Fibroblast of upper back skin (primary cell): ENCODE measurements at places on chromosomes 1 and 21.

DNA sequence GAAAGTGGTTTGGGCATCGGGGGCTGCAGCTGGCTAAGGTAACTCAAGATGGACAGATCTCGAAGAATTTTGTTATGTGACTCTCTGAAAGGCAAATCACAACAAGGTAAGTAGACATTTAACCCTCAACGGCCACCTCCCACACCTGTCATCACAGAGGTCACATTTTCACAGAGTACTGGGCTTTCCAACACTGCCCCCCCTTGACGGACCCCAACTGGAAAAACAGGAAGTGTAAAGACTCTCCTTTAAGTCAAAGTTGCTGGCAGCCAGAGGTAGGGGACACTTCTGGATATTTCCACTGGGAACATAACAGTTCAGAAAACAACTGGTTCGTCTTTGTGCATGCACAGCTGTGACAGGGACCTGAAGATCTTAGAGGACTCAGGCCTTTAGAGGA is 22.3 kb downstream of the NOL9 start:
- no peak for DNase-seq

GRCh38 chr1:226520640-226521355 is 27.8 kb upstream of the STUM start:
- DNase-seq: no peak

- DNase-seq: peak; percentile 34
These were observed 477.1 kb upstream of the NR5A2 start for GRCh38 chr1:199550199-199551065.

DNA sequence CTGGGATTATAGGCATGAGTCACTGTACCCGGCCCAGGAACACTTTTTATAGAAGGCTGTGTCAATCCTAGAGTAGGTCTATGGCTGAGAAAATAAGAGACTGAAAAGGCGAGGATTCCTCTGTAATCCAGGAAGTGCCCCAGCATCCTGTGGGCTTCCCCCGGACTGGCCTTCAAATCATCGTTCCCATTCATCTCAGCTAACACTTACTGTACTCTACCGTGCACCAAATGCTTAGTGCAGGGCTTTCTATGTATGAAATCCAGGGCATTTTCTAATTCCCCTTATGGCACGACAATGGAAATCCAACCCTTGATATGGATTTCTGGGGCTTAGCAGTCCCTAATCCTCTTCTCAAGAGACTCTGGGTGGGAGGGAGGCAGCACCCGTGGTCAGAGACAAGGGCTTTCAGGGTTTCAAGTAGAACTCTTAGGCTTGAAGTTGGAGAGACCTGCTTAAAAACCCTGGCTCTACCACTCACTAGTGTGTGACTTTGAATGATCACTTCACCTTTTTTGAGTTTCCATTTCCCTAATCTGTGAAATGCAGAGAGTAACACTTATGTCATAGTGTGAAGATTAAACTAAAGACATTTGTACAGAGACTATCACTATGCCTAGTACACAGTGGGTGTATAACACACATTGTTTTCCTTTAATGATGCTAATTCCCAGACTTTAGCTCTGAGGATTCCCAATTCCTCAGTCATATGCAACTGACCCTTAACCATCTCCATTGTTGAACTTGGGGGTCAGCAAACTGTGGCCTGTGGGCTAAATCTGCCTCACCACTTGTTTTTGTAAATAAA is 20.3 kb downstream of the MECR start:
- no peak for DNase-seq

DNA sequence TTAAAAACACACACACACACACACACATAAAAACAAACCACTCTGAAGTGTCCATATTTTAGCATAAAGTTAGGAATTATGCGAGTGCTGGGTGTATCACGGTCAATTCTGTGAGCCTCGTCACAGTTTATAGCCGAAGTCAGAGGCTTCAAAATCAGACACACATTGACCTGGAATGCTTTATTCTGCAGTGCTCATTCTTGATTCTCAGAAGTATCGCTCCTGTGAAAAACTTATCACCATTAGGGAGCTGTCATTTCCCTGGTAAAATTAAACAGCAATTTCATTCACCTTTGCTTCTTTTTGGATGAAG is 8.7 kb upstream of the IRF2BP2 start:
- DNase-seq: no peak

DNA sequence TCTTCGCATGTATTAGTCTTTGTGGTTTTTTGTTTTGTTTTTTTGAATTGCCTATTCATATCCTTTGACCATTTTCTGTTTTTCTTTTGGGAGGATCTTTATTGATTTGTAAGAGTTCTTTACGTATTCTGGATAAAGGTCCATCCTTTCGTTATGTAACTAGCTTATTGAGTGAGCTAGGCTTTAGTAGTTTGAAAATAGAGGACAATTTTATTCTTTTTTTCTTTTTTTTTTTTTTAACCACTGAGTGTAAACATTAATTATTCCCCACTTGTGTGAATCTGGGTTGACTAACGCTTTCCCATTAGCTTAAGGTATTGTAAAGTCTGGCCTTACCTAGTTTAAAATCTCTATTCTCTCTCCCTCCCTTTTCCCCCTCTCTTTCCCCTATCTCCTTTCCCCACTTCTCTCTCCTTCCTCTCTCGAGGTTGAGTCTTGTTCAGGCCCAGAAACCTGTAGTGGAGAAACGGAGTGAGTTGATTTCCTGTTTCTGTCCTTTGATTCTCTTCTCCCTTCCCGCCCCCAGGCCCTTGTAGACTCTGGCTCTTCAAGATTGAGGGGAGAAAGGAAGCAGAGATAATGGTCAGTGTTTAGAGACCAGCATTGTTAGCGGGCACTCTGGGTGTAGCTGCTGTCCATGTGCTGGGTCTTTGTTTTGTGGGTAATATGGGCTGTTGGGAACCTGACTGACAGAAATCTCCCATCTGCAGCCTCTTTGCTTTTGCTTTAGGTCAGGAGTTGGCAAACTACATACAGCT is 1.5 kb downstream of the MORC3 start:
- DNase-seq: peak; percentile 12

DNA sequence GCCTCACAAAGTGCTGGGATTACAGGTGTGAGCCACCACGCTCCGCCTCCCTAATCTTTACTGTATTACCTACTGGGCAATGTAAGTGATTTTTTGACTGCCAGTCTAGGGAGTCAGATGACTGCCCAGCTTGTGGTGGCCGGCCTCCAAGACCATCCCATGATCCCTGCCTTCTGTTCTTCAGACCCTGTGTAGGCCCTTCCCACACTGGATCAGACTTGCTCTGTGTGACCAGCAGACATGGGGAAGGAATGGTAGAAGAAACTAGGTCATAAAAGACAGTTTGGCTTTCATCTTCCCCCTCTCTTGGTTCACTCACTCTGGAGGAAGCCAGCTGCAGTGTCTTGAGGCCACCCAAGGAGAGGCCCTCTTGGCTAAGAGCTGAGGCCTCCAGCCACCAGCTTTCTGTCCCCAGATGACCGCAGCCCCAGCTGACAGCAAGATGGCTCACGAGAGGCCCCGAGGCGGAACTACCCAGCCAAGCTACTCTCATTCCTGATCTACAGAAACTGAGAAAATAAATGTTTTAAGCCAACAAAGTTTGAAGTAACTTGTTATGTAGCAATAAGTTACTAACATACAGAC is 14.5 kb upstream of the CBR3 start:
- DNase-seq: peak; percentile 7

GRCh38 chr21:43880111-43880985 is 15.3 kb downstream of the AGPAT3 start:
- no peak for DNase-seq

GRCh38 chr1:185033686-185034085 is 11.7 kb upstream of the RNF2 start:
- DNase-seq: no peak

GRCh38 chr1:231541842-231542241 is 13.4 kb downstream of the TSNAX start:
- no peak for DNase-seq

GRCh38 chr1:193581341-193581740 is 394.9 kb upstream of the B3GALT2 start:
- no peak for DNase-seq

GRCh38 chr1:230210981-230211336 is 143.9 kb downstream of the GALNT2 start:
- DNase-seq: no peak

DNA sequence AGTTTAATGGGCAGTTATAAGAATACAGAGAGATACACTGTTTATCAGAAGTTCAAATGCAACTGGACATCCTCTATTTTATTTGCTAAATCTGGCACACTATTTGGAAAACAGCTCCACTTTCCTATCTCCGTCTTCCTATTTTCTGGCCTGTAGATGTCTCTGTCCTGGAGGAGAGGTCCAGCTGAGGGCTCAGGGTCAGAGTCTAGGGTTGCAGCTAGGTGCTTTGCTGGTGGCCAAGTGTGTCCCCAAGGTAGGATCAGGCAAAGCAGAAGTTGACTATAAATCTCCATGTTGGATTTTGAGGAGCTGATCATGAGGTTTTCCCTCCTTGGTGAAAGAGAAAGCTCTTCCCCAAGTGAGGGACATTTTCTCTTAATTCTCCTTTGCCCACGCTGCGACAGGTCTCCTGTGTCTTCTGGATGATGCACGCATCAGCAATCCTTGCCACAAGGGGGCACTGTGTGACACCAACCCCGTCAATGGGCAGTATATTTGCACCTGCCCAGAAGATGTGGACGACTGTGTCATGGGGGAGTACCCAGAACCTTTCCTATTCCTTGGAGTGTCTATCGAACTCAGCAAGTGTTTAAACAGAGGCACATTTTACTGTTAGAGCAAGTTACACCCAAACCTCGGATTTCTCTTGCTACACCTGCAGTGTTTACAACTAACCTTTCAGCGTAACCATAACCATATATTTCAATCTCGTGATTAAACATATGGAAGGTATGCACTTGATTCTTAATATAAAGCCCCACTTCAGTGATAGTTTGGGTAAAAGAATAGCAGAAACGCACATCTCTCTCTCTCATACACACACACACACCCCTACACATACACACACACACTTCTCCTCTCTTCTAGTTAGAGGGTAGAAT is 10.2 kb downstream of the ADAM30 start:
- DNase-seq: peak; percentile 46

DNA sequence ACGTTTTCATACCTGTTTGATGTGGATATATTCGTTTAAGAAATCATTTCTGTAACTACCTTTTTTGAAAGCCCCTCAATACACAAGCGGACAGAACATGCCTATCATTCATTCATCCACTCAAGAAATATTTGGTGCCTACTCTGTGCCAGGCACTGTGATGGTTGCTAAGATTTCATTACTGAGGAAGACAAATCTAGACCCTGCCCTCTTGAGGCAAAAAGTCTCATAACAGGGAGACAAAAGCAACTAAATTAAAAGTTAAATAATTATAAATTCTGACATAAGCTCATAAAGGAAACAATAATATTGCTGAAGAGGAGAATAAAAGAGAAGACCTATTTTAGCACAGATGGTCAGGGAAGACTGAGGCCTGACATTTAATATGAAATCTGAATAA is 203.5 kb upstream of the ZNHIT6 start:
- DNase-seq: no peak

- DNase-seq: peak; percentile 7
These were observed 57.4 kb downstream of the ARID4B start for GRCh38 chr1:235270625-235271024.

- no peak for DNase-seq
These were observed 22.9 kb upstream of the LAMC1 start for GRCh38 chr1:183000167-183000962.

GRCh38 chr1:55081905-55082296 is 42.6 kb downstream of the PCSK9 start:
- no peak for DNase-seq

- DNase-seq: no peak
These were observed 31.4 kb downstream of the CNN3 start for GRCh38 chr1:94895518-94895917.

GRCh38 chr21:26840201-26840600 is 5.0 kb downstream of the ADAMTS1 start:
- no peak for DNase-seq

DNA sequence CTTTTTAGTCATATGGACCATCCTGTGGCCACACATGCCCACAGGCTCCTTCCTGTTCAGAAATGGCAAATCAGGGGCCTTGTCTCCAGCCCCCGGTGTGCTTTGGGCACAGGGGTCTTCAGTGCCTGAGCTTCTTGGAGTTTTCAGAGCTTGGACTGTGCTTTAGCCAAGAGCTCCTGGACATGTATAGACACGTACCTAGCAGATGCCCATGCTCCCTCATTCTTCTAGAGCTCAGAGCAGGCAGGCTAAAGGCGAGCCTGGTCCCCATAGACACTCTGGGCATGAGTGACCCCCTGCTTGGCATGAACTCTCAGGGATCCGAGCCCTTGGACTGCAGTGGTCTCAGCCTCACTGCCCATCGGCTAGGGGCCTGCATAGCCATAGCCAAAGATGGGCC is 106.8 kb downstream of the EPHB2 start:
- no peak for DNase-seq

DNA sequence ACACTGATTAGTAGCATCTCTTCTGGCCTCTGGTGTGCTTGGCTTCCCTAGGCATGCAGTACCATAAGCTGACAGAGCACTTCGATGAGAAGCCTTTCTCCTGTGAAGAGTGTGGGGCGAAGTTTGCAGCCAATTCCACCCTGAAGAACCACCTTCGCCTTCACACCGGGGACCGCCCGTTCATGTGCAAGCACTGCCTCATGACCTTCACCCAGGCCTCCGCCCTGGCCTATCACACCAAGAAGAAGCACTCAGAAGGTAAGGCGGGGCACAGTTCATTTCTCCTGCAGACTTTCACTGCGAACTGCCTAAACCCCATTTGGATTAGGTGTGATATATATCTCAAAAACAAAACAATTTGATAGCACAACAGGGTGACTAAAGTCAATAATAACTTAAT is 50.4 kb upstream of the EPHA8 start:
- DNase-seq: no peak

DNA sequence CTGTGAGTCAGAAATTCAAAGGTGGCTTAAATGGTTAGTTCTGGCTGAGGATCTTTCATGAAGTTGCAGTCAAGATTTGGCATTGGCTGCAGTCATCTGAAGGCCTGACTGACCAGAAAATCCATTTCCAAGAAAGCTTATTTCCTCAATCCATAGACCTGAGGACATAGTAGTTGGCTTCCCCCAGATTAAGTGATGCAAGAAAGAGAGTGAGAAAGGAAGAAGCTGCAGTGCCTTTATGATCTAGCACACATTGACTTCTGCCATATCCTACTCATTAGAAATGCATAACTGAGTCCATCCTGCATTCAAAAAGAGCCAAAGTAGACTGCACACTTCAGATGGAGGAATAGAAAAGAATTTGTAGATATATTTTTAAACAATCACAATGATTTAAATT is 222.6 kb downstream of the COL24A1 start:
- peak; percentile 33 for DNase-seq

DNA sequence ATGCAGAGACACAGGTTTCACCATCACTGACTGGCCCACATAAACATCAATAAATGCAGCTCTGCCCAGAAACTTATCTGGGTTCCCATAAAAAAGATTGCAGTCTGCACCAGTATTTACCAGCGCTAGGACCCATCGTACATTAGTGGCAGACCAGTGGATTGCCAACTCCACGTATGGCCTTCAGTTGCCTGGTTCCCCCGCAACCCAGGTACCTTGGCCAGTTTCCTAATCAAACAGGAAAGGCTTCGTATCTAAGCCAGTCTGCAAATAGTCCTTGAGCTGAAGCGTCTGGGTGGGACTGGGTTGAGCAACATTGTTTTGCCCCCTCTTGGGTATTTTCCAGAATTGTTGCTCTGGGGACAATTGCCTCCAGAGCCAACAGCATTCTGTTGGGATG is 1639.3 kb downstream of the MRPL39 start:
- no peak for DNase-seq

GRCh38 chr1:107359472-107360241 is 218.8 kb downstream of the NTNG1 start:
- no peak for DNase-seq
